Heart left ventricle (tissue), 16 donors: ENCODE measurements at places on chromosomes 4 and X.
A peak's percentile ranks its signal among the peaks of the same experiment; 100 is the strongest.

GRCh38 chr4:180521181-180521580, 1722.0 kb upstream of the TENM3 start:
- DNase-seq = no peak
- no peak overlapping the region for H3K4me3 ChIP-seq
- H3K36me3 ChIP-seq = no peaks in the 10 kb centered on the region
- H3K27ac ChIP-seq = no peak overlapping the region
- H3K4me1 ChIP-seq = no peaks in the 10 kb centered on the region

GRCh38 chr4:77865259-77865658, 2.6 kb downstream of the MRPL1 start:
- H3K27me3 ChIP-seq = no peaks in the 10 kb centered on the region
- H3K27ac ChIP-seq = no peak overlapping the region
- H3K36me3 ChIP-seq = no peaks in the 10 kb centered on the region
- peaks cover 12% of the 10 kb centered on the region for H3K4me1 ChIP-seq
- H3K4me3 ChIP-seq = no peak overlapping the region

GRCh38 chrX:2928583-2929434, at the start of gene ARSD:
Gene ARSD (minus strand): TSS chrX:2929339. CDS start chrX:2929275, 64 bp downstream.
- DNase-seq = peak; percentile 93
- peak within 1 kb of the TSS; percentile 96 for H3K27ac ChIP-seq
- no peaks in the 10 kb centered on the region for H3K27me3 ChIP-seq
- peak within 1 kb of the TSS; percentile 56 for H3K4me3 ChIP-seq
- no peaks in the 10 kb centered on the region for H3K36me3 ChIP-seq
- no peaks in the 10 kb centered on the region for H3K4me1 ChIP-seq

DNA sequence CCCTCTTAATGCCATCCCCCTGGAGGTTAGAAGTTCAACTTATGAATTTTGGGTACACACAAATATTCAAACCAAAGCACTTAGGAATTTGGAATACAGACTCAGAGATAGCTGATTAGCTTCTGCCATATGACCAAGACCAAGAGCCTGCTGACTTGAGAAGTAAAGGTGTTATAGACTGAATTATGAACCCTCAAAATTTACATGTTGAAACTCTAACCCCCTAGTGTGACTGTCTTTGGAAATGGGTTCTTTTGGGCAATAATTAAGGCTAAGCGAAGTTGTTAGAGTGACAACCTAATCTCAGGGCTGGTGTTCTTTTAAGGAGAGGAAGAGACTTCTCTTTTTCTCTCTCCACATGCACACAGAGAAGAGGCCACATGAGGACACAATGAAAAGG, 151.2 kb downstream of the COX18 start:
- H3K4me1 ChIP-seq = no peaks in the 10 kb centered on the region
- H3K4me3 ChIP-seq = no peak overlapping the region
- no peaks in the 10 kb centered on the region for H3K27me3 ChIP-seq
- DNase-seq = no peak
- H3K27ac ChIP-seq = no peak overlapping the region
